Naive thymus-derived CD8-positive, alpha-beta T cell (primary cell): ENCODE measurements at places on chromosomes 1 and 21.

DNA sequence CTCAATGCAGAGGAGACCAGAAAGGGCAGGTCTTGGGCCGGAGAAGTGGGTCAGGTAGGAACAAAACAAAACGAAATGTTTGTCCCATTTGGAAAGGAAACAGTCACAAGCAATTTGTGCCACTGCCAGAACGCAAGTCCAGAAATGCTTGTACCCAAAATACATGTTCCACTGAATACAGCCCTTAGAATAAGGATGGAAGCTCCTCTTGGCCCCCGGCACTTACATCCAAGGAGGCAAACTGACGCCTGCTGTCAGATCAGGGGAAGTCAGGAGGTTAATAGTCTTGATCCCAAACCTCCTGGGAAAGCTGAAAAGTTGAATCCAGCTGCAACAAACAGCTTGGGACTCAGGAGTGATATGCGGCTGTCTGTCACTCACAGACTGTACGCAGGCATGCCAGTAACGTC lies 75.9 kb upstream of the GALNT2 start:
- H3K27ac ChIP-seq: no peak overlapping the region
- no peaks in the 10 kb centered on the region for H3K27me3 ChIP-seq
- no peaks in the 10 kb centered on the region for H3K36me3 ChIP-seq

GRCh38 chr1:176552217-176552991 lies 89.4 kb downstream of the PAPPA2 start:
- no peaks in the 10 kb centered on the region for H3K4me1 ChIP-seq
- H3K36me3 ChIP-seq: no peaks in the 10 kb centered on the region
- no peak overlapping the region for H3K27ac ChIP-seq
- no peak for DNase-seq

DNA sequence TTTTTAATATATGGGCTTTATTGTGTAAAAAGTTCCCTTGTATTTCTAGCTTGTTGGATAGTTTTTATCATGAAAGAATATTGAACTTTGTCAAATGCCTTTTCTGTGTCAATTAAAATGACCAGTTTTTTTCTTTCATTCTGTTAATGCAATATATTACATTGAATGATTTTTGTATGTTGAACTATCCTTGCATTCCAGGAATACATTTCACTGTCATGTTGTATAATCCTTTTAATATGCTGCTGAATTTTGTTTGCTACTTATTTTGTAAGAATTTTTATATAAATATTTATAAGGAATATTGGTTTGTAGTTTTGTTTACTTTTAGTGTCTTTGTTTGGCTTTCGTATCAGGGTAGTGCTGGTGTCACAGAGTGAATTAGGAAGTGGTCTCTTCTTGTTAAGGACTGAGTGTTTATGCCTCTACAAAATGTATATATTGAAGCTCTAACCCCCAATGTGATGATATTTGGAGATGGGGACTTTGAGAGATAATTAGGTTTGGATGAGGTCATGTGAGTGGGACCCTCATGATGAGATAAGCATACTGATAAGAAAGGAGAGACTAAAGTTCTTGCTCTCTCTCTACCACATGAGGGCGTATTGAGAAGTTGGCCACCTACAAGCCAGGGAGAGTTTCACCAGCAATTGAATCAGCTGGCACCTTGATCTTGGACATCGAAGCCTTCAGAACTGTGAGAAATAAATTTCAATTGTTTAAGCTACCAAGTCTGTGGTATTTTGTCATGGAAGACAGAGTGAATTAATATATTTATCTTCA lies 12.0 kb upstream of the SLAMF6 start:
- H3K27ac ChIP-seq: no peak overlapping the region
- H3K4me3 ChIP-seq: no peak overlapping the region
- H3K36me3 ChIP-seq: peaks cover 19% of the 10 kb centered on the region

DNA sequence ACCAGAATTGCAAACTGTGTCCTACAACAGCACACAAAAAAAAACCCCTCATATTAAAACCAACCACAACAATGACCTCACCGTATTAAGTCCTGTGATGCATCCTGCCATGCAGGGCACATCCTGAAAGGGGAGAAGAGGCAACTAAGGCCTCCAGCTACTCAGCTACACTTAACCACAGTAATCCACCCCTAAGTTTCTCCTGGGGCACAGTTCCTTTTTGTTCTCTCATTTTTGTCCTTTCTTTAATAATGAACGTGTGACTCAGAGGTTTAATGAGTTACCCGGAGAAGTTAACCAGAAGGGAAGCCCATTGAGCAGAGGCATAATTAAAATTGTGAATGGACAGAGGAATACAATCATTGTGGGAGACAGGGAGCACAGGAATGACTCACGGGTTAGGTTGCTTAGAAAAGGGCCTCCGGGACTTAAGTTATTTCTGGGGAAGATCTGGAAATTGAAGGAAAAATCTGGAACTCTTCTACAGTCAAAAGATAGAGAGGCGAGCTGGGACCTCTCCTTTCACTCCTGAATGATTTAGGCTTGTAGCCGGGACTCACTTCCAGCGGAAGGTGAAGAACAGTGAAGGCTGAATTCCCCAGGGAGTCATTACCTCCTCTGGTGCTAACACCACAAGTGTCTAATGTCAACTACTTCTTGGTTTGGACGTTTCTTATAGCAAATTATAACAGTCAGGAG lies 36.9 kb upstream of the HIVEP3 start:
- DNase-seq: no peak
- no peaks in the 10 kb centered on the region for H3K36me3 ChIP-seq
- H3K4me1 ChIP-seq: peaks cover 6% of the 10 kb centered on the region
- H3K4me3 ChIP-seq: no peak overlapping the region
- no peaks in the 10 kb centered on the region for H3K27me3 ChIP-seq

DNA sequence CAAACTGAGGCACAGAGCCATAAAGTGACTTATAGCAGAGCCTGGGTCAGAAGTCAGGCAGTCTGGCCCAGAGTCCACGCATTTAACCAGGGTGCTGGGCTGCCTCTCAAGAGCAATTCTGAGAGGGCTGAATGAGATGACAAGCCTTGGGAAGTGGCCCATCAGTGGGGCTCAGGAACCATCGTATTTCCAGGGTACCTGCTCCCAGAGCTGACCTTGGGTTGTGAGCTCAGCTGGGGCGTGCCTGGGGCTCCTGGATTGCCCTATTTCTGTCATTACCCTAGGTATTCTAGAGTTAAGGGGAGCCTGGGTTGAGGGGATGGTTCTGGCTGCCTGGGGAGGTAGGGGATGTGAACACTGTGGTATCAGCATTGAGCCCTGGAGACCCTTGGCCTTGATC lies 49.4 kb downstream of the LGR6 start:
- no peaks in the 10 kb centered on the region for H3K4me1 ChIP-seq
- H3K4me3 ChIP-seq: no peak overlapping the region
- DNase-seq: no peak
- no peak overlapping the region for H3K27ac ChIP-seq
- no peaks in the 10 kb centered on the region for H3K36me3 ChIP-seq

DNA sequence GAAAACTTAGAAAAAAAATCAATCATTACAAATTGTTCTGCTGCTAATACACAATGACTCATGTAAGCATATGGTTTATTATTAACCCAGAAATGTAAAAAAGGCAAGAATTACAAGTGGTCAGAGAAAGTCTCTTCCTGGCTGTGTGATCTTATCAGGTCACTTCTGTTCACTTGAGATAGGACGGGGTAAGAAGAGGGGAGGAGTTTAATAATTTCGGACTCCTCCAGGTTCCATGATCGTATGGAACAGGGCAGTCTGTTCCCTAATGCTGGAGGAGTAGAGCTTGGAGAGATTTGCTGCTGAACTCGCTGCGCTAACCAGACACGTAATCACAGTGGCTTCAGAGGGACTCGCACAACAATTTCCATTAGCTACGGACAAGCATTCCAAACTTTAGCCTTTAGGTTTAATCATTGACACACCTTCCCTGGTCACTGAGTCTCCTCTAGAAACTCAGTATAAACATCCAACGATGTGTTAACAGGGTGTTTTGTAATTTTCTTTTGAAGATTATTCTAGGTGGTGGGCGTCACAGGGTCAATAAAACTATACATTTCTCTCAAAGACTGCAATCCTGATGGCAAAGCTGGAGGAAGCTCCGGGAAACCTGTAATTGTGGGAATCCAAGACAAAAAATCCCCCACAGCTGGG lies 1.3 kb downstream of the CRYZ start:
- H3K4me1 ChIP-seq: peaks cover 19% of the 10 kb centered on the region
- peak overlapping the region; percentile 69 for H3K4me3 ChIP-seq
- no peaks in the 10 kb centered on the region for H3K27me3 ChIP-seq
- no peak for DNase-seq

DNA sequence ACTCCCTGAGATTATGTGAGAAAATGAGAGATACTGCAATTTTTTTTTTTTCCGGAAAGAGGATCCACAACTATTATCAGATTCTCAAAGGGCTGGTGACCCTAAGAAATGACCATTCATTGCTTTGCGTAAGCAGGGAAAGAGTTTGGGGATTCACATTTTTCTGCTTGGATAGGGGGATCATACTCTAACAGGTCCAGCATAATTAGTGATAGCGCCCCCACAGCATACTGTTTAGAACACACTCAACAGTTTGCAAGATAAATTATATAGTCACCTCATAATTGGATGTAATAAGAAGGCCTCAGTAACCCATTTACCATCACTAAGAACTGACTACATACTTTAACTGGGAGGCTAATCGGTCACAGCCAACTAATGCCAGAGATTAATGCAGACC lies 1.9 kb downstream of the CCT3 start:
- H3K4me3 ChIP-seq: peak overlapping the region; percentile 97
- H3K4me1 ChIP-seq: peaks cover 45% of the 10 kb centered on the region
- DNase-seq: no peak
- no peaks in the 10 kb centered on the region for H3K36me3 ChIP-seq

GRCh38 chr21:38312822-38313221 lies 56.0 kb downstream of the KCNJ15 start:
- no peaks in the 10 kb centered on the region for H3K36me3 ChIP-seq
- H3K27ac ChIP-seq: no peak overlapping the region
- peaks cover 24% of the 10 kb centered on the region for H3K27me3 ChIP-seq
- no peak for DNase-seq
- no peaks in the 10 kb centered on the region for H3K4me1 ChIP-seq

GRCh38 chr1:76247261-76247852 lies 172.8 kb downstream of the ST6GALNAC3 start:
- H3K4me3 ChIP-seq: no peak overlapping the region
- peaks cover 18% of the 10 kb centered on the region for H3K4me1 ChIP-seq
- no peaks in the 10 kb centered on the region for H3K27me3 ChIP-seq
- no peak overlapping the region for H3K27ac ChIP-seq
- DNase-seq: no peak
- peaks cover 18% of the 10 kb centered on the region for H3K36me3 ChIP-seq

- no peaks in the 10 kb centered on the region for H3K36me3 ChIP-seq
- DNase-seq: no peak
- H3K27ac ChIP-seq: no peak overlapping the region
- H3K4me3 ChIP-seq: no peak overlapping the region
- H3K27me3 ChIP-seq: peaks cover 34% of the 10 kb centered on the region
- no peaks in the 10 kb centered on the region for H3K4me1 ChIP-seq
These were observed 14.0 kb downstream of the RSPO1 start for GRCh38 chr1:37620707-37621106.

DNA sequence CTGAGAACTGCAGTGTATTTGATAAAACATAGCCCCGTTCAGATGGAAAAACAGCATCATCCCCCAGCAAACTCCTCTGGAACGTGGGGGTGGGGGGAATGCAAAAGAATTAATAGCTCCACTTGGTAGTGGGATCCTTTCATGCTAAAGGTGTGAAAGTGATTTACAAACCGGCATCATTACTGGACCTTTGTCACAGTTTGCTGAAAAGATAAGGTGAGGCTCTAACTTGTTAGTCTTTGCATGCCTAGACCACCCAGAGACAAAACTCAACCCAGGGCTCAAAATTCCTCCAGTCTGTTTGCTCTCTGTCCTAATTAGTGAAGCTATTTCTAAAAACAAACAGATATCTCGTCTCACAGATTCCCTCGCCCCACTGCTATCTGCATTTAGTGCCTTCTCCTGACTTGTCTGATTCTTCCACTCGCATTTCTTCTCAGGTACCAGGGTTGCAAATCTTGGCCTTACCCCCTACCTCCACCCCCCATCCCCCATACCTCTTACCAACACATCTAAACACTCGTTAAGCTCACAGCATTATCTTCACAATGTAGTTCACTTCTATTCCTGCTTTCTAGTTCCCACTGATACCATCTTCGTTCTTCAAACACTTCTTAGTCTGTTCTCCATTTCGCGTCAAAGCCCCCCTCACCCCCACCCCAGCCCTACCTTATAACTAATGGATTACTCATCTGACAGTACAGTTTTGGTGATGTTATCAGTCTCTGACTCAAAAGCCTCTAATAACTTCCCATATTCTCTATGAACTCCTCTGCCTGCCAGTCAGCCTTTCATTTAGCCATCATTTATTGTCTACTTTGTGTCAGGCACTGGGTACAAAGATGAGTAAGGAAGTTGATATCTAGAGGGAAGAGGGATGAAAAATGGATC lies 11.8 kb downstream of the IER5 start:
- H3K27ac ChIP-seq: no peak overlapping the region
- no peaks in the 10 kb centered on the region for H3K36me3 ChIP-seq
- H3K27me3 ChIP-seq: no peaks in the 10 kb centered on the region
- H3K4me3 ChIP-seq: peak overlapping the region; percentile 59
- DNase-seq: no peak

DNA sequence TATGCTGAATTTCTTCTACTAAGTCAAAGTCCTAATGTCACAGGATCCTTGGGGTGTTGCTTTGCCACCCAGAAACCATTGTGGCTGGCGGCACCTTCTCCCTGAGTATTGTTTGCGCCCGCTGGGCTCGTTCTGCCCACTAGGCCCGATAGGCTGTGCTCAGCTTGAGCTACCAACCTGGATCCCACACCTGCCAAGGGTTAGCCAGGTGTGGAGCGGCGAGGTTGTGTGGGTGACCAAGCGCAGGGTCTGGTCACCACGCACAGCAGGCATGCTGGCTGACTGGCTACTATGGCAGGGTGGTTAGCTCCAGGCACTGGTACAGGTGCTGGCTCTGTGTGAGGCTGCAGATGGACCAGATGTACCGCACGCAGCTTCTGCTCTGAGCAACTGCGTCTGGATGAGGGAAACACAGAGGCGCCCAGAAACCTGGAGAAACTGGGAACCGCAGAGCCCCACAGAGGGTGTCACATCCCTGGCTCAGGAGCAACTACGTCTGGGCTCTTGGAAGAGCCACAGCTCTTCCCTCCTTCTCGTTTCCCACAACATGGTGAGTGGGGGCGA lies 50.3 kb upstream of the SCYL3 start:
- no peaks in the 10 kb centered on the region for H3K4me1 ChIP-seq
- no peak overlapping the region for H3K27ac ChIP-seq
- no peak for DNase-seq

GRCh38 chr1:183273300-183273699 lies 87.2 kb downstream of the LAMC2 start:
- H3K4me3 ChIP-seq: no peak overlapping the region
- H3K4me1 ChIP-seq: no peaks in the 10 kb centered on the region
- no peaks in the 10 kb centered on the region for H3K36me3 ChIP-seq

- peak overlapping the region; percentile 88 for H3K4me3 ChIP-seq
- peaks cover 20% of the 10 kb centered on the region for H3K4me1 ChIP-seq
- peak overlapping the region; percentile 93 for H3K27ac ChIP-seq
- H3K36me3 ChIP-seq: no peaks in the 10 kb centered on the region
- no peak for DNase-seq
These were observed 165.0 kb downstream of the TRIM33 start for GRCh38 chr1:114345930-114346479.
